ENCODE measurements at places on chromosomes 6 and 20.

DNA sequence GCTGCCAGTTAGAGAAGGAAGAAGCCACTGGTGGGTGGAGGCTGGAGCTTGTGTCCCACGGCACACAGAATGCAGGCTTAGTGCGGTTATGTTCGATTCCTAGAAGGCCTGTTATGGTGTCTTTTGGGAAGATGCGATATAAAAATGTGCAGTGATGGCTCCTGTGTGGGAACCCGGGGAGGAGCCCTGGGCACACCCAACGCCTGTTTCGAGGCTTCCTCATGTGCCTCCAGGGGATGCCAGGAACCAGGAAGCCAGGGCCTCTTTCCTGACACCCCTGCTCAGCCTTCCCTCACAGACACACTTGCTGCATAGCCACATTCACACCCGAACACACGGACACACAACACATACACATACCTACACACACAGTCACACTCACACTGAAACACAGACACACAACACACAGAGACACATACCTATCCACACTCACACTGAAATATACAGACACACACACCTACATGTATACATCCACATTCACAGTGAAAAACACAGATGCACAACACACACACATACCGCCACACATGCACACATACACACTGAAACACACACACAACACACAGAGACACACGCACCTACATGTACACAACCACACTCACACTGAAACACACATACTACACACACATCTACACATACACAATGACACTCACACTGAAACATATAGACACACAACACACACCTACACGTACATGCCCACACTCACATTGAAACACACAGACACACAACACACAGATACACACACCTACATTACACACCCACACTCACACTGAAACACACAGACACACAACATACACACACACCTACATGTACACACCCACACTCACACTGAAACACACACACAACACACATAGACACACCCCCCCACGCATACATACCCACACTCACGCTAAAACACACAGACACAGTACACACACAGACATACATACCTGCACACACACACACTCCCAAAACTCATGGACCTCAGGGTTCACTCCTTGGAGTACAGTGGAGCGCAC, 1.2 kb upstream of the CST11 start:
- DNase-seq: no peak

- no peak for DNase-seq
Measured at GRCh38 chr6:42040856-42041480, 9.4 kb upstream of the TAF8 start.

GRCh38 chr6:134750669-134751068, 199.2 kb downstream of the ALDH8A1 start:
- DNase-seq: no peak

DNA sequence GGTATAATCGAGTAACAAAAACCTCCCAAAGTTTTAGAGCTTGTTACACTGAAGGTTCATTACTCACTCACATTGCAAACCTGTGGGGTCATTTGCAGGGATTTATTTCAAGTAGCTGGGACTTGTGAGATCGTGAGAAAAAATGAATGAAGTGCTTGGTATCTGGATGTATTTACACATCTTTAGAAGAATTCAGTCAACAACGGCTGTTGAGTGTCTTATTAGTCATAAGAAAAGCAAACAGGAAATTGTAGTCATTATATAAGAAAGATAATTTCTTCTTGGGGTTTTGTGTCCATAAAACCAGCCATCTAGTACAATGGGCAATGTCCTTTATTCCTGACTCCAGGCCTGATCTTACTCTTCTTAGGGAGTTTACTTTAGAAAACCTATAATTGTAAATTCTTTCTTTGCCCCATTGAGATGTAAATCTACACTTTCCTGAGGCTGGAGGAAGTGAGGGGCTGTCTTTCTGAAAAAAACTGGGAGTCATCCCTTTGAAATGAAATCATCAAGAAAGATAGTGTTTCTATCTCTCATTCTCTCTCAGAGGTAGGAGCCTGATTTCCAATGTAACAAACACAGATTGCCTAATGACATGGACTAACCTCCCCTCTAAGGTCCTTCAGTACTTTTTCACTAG, 202.5 kb upstream of the ASCC3 start:
- no peak for DNase-seq

DNA sequence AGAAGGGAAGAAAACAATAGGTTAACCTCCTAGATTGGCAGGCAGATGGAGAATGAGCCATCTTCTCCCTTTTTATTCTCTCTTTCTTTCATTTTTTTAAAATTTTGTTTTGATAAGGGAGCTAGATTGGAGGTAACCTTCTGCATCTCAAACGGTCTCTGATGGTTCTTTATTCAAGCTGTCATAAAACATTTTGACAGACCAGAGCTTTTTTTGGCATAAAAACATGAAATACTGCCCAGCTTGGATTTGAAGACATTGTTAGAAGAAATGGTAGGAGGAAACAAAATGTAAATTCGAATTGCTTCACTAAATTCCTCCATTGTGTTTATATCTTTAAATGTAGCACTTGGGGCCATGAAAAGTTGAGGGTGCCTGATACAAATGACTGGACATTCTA, 158.5 kb downstream of the EPHA7 start:
- no peak for DNase-seq

DNA sequence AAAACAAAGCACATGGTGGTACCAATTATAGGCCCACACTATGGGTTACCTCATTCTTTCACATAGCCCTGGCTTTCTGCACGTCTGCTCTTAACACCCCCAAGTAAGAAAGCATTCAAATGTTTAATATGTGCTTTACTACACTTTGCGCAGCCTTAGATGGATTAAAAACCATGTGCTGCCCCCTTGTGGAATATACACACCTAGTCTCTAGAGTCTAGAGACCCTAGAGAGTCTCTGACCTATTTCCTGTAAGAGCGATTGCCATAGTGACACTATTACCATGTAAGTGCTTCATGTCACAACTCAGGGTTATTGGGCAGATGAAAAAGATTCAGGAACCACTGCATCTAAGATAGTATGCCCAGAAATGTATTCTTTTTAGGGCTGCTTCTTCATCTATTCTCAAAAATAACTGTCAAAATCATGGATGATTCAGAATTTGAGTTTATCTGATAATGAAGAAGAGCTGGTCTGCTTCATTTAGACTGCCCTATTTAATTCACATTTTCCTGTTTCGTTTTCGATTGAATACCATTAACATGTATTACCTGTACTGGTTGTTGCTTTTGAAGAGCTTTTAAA, 186.3 kb downstream of the ADGB start:
- DNase-seq: no peak

DNA sequence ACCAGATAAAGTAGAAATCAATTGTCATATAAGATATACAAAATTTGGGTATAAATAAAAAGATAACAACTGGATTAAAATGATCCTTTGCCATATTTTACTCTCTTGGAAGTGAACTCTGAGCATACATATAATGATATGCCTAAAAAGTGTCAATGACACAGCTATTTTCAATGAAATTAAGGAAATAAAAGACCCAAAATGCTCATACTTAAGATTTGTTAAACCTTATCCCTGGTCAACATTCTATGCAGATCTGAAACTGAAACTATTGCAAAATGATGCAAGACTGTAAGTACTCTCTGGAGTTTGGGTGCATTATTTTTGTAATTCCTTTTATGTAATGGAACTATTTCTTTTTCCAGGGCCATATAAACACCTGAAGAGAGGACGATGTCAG, 119.0 kb upstream of the SGK1 start:
- no peak for DNase-seq

DNA sequence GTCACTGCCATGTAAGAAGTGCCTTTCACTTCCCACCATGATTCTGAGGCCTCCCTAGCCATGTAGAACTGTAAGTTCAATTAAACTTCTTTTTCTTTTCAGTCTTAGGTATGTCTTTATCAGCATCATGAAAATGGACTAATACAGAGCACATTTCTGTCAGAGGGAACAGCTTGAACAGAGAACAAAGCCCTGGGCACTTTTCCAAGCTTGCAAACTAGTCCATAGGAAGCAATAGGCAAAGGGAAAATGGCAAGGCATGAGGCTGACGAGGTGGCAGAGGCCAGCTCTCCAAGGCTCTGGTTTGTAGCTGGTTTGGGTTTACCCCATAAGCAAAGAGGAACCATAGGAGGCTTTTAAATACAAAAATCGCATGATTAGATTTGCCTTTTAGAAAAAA, 185.1 kb upstream of the HDDC2 start:
- no peak for DNase-seq

DNA sequence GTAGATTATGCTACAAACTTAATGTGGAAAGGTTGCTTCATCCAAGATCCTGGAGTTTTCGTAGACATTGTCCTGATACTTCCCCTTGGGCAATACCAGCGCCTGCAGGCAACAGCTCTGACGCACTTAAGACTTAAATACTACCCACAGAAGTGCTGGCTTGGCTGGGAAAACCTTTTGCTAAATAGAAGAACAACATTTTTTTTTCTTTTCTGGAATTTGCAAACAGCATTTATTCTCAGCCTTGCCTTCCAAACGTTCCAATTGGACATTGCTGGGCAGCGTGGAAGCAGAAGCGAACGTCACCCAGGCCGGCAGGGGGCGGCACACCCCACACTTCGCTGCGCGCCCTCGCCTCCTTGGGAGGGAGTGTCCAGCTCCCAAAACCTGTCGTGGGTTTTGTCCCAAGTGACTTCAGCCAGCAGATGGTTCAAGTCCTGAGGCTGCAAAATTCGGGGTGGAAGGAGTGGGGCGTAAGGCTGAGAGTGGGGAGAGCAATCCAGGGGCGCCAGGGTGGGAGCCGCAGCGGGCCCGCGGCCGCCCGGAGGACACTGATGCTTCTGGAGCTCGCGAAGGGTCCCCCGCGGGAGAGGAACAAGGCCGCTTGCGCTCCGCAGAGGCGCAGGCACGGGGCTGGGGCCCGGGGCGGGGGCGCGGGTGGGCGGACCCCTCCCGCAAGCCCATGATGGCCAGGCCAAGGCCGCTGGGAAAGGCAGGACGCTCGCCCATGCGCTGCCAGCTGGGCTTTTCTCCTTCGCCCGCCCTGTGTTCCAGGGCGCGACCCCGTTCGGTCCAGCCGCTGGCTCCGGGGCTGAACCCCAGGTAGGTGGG, 60.8 kb upstream of the MAP3K4 start:
- DNase-seq: peak; percentile 83

DNA sequence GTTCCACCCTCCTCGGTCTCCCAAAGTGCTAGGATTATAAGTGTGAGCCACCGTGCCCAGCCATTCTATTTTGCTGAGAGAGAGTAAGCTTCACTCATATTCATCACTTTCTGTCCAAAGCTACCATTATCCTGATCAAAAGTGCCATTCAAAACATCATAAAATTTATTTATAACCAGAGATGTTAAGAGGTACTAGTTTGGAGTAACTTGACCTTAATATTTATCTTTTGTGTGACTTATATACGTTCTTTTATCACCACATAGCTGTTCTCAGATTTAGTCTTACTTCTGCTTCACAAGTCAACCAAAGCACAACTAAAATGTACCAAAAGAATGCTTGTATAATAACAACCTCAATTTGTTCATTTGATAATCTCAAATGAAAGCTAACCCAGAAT, 18.1 kb downstream of the AKIRIN2 start:
- no peak for DNase-seq

DNA sequence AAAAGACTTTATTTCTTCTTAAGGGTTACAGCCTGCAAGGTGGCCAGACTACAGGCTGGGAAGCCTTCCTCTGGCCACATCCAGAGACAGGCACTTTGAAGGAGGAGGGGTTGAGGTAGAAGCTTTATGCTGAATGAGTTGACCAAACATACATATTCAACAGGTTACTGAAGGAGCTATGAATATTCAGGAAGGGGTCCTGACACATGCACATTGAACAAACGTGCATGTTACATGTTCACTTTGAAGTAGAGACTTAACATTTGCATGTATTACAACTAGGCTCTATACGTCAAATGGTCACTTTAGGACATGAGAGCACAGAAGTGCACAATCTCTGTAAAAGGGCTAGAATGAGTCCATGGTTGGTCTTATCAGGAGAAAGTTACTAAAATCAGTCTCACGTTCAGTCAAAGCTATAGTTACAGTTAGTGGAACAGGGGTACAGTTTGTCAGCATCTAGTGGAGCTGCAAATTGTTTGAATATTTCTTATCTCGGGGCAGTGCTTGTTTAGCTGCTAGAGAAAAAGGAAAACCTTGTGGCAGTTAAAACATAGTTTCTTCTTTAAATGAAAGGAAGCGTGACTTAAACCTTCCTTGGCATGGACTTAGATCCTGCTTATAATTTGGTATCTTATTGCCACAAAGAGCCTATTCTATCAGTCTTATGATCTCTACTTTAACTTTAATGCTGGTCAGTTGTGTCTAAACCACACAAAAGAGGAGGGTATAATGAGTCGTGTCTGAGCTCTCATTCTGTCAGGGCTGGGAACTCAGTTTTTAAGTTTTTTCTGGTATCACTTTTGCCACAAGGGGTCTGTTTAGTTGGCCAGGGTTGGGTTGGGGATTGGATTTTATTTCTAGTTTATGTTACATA, 4.6 kb upstream of the ZSCAN9 start:
- no peak for DNase-seq

GRCh38 chr6:28496099-28496779, 19.4 kb downstream of the GPX6 start:
- no peak for DNase-seq

DNA sequence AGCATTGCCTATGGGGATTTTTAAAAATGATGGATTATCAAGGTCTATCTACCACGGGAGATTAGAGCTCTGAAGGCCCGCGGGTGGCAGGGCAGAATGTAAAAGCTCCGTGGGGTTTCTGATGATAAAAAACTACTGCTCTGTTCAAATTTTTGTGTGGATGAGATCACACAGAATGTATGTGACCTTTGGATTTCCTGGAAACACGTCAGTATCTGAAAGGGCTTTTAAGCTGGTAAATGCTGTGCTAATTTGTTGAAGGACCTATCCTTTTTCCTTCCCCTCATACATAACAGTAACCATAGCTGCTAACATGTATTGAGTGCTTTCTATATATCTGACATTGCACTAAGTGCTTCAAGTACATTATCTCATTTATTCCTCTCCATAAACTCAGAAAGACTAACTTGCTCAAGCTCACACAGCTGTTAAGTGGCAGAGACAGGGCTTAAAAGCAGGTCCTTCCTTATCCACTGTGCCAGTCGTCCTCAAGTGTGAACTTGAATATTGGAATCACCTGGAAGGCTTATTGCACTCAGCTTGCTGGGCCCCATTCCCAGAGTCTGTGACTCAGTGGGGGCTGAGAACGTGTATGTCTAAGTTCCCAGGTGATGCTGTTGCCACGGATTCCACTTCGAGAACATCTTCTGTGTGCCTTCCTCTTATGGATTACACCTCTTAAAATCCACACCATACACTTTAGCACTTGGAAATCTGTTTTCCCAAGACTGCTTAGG, 1.9 kb upstream of the TMEM242 start:
- no peak for DNase-seq

DNA sequence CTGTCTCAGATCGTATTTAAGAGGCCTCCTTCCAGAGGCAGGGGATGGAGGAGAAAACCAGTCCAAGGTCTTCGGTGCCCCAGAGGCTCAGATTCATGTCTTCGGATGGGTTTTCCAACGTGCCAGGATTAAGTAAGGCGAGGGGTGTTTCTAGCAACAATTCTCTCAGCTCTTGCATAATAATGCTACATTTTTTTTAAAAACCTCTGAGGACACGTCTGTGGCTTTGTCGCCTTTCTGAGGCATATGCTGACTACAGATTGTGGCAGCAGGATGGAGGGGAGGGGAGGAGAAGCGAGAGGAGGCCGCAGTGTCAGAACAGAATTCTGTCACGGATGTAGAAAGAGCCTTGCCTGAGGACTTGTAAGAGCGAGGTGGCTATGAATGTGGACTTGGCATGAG, 17.7 kb upstream of the CCDC167 start:
- DNase-seq: no peak

- no peak for DNase-seq
Measured at GRCh38 chr6:106002005-106002404, 84.1 kb upstream of the PRDM1 start.

Measured in heart right ventricle (tissue), 16 donors.